Lower leg skin (tissue), 4 donors: ENCODE measurements at places on chromosomes 2 and 18. TPM values are rescaled to one million over a fixed set of nuclear protein-coding genes. Genes with fewer than 3 reads are reported as not detected.

MAL gene
- total RNA-seq, result 12.8 TPM

ARL6IP6 gene
- 33.6 TPM for total RNA-seq

HOXD12 gene
- total RNA-seq, result 0.27 TPM

TGFA gene
- total RNA-seq, result 64.9 TPM

GALR1 gene
- not detected for total RNA-seq

DUSP11 gene
- total RNA-seq, result 53.7 TPM

ALPI gene
- not detected for total RNA-seq

SS18 gene
- total RNA-seq, result 108 TPM

COL3A1 gene
- 142 TPM for total RNA-seq

GFPT1 gene
- 9.5 TPM for total RNA-seq

ABCG5 gene
- not detected for total RNA-seq

SLC20A1 gene
- total RNA-seq, result 14.3 TPM

HOXD13 gene
- not detected for total RNA-seq

RTP5 gene
- 0.23 TPM for total RNA-seq

LAMA3 gene
- 456 TPM for total RNA-seq

SMYD1 gene
- not detected for total RNA-seq

CCDC85A gene
- total RNA-seq, result 3.6 TPM

FBLN7 gene
- total RNA-seq, result 5.4 TPM
